ENCODE measurements at places on chromosomes 6 and 20.
A peak's percentile ranks its signal among the peaks of the same experiment; 100 is the strongest.

DNA sequence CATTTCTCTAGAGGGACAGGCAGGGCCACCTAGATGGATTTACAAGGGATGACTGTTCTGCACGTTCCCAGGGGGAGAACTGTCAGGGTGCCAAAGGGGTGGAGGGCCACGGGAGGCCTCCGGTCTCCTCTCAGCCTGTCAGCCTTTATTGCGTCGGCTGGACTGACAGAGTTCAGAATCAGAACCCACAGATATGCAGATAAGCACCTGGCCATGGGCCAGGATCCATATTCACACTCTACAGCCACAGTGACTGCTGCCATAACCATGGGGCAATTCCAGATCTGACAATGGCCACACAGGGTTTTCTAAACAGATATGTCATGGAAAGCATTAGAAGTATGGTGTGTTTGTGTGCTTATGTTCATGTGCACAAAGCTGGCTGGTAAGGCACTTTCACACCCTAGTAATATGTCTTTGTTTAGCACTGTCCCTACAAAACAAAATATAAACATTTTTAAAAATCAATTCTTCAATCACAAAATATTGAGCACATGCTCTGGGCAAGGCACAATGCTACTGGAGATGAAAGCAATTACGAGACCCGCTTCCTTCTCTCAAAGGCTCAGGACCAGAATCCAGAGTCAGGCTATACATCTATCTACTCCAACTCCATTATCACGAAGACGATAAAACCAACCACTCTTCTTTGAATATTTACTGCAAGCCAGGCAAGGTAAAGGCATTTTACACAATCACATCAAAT, 29.1 kb downstream of the TRAM2 start:
- no peak for DNase-seq

DNA sequence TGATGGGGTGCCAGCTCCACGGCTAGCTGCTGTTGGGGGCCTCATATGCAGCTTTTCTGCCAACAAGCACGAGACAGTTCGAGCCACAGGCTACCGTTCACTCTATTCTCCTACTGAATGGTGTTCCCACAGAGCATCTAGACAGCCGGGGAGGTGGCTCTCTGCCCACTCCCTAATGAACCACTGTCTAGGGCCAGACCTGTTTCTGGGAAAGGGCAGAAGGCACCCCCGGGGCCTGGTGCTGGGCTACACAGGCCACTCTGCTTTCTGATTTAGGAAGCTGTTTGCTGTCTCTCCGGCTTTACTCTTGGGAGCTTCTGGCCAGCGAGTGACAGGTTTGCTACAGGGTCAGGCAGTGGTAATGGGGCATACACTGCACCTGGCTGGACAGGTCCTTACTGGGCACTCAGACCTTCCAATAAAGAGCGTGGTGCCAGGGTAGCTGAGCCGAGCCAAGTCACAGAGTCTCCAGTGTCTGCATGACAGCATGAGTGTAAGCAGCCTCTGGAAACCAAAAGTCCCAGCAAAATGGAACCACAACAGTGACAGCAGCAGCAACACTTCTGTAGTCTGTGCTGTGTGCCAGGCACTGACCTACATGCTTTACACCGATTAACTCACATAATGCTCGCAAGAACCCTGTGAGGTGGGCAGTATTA, 8.4 kb downstream of the CCDC167 start:
- no peak for DNase-seq

DNA sequence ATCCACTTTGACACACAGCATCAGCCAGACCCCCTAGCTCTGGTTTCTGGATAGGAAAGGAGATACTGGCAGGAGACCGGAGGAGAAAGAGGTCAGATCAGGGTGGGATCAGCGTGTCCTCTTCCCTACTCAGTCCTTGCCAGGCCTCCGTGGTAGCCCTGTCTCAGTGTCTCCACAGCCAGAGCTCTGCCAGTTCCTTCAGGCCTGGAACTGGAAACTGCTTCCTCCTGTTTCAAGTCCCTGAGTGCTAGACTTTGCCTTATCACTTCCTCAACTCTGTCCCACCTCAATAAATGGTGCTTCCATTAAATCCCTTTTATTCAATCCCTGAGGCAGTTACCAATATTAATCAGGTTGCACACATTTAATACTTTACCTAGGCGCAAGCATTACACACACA, 96.8 kb upstream of the LY86 start:
- no peak for DNase-seq

DNA sequence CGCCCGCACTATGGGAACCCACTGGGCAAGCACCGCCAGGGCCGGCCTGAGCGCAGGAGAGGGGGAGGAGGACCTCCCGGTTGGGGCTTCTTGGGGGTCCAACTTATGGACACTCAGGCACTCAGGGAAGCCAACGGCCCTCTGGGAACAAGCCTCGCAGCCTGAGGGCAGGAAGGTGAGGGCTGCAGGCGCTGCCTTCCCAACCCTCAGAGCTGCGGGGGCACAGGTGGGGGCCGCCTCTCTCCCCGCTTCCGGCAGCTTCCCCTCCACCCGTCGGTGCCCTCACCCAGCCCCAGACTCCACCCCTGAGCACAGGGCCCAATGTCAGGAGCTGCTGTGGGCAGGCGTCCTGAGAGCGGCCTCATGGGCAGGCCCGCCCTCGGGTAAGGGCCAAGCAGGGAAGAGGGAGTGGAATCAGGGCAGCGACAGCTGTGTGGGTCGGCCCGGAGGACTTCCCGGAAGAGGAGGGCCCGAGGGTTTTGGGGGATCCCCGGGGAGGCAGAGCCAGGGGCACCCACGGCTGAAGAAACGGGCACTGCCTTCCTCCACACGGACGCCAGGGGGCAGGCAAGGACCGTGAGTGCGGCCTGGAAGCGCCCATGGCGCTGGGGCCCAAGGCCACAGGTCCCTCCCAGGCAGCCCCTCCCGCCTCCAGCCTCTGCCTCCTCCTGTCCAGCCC, 488 bp upstream of the PTK6 start:
- DNase-seq = peak; percentile 65

- no peak for DNase-seq
These were observed 18.3 kb downstream of the C20orf173 start for GRCh38 chr20:35510951-35511735.

GRCh38 chr6:130099119-130099518, 80.7 kb downstream of the L3MBTL3 start:
- no peak for DNase-seq

GRCh38 chr6:95321126-95321525, 256.2 kb upstream of the MANEA start:
- DNase-seq = peak; percentile 19

DNA sequence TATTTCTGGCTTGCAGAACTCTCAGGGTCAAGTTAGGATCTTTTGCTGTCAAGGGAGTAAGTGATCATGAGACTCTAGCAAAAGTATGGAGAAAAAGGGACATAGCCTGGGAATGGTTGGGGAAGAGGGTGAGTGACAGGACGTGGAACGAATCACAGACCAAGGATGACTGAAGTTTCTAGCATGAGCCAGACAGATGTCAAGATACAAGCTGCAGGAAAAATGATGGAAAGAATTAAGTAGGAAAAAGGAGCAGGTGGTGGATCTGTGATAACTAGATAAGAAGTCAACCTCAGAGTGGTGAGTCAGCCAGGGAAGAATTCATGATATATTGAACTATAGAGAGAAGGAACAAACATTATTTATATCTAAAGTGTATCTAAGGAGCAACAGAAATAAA, 159.8 kb upstream of the SYNDIG1 start:
- DNase-seq = no peak

DNA sequence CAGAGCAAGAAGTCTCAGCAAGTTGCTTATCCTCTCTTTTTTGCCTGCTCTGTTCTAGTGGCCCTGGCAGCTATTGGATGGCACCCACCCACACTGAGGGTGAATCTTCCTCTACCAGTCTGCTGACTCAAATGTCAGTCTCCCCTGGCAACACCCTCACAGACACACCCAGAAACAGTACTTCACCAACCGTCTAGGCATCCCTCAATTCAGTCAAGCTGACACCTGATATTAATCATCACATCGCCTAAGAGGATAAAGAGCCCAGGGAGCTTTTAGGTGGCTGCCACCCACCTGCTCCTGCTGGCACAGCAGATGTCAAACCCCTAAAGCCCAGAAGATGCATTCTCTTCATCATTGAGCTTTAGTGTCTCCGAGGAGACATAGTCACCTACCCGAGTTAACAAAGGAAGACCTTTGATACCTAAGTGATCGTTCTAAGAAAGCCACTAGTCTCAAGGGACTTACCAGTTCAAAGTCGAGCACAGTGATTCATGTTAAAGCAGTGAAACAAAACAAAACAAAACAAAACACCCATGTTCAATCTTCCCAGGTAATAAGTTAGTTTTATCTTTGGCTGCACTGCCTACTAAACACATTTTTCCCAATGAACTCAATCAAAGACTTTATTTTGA, 97.7 kb upstream of the KCNQ5 start:
- no peak for DNase-seq
